ENCODE measurements at places on chromosomes 5 and 9.

DNA sequence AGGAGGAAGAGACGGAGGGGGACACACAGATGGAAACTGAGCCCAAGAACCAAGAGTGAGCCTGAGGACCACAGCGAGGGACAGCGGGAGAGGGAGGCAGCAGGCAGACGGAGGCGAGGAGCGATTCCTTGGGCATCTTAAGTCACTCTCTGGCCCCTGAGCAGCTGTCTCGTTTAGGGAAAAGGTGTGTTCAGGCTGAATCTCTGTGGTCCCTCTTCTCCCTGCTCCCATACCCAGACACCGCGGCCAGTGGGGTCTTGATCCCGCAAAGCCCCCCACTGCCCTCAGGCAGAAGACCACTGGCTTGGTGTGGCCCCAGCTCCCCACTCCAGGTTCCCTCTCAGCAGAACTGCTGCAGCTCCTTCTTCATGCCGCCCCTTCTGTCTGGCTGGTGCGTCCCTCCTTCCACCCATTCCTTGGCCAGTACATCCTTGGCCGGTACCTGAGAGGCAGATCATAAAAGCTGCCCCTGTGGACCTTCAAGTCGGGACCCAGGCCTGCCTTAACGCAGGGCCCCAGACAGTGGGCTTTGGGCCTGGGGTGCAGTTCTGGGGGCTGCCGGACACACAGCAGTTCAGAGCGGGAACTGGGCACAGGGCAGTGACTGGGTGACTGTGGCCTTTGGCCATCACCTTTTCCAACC is 5.8 kb upstream of the RALGDS start:
- no peak for DNase-seq

- peak; percentile 1 for DNase-seq
These were observed 75.6 kb upstream of the VLDLR start for GRCh38 chr9:2545881-2546490.

GRCh38 chr9:109286981-109287380 is 33.9 kb downstream of the EPB41L4B start:
- peak; percentile 61 for DNase-seq

DNA sequence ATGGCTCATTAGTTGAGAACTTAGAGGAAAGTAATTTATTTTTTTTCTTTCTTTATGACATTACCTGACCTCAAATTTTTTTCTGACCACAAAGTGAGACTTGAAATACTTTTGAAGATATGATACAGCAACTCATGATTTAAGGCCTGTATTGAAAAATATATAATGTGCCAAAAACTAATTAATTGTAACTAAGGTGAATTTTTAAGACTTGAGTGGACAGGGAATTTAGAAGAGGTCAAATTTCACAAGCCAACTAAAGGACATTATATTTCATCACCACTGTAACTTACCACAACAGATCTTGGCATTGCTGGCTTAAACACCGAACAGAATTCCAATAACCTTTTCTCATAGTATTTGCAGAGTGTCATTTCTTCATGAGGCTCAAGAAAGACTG is 1.8 kb downstream of the CCNH start:
- DNase-seq = peak; percentile 59

GRCh38 chr5:10559151-10559550 is 4.7 kb upstream of the ANKRD33B start:
- no peak for DNase-seq

DNA sequence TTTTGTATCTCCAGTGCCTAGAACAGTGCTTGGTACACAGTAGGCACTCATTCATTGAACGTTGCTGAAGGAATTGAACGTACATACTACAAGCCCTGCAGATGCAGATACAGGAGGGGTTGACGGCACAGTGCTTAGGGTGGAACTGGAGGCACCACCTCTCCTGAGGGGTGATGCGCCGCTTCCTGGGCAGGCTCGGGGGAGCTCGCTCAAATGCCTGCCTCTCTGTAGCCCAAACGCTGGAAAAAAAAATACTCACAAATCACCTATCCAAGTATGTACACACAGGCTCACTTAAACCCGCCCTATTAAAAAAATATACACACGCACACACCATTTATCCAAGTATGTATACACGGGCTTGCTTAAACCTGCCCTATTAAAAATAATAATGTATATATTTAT is 536 bp upstream of the COMMD10 start:
- DNase-seq = no peak

DNA sequence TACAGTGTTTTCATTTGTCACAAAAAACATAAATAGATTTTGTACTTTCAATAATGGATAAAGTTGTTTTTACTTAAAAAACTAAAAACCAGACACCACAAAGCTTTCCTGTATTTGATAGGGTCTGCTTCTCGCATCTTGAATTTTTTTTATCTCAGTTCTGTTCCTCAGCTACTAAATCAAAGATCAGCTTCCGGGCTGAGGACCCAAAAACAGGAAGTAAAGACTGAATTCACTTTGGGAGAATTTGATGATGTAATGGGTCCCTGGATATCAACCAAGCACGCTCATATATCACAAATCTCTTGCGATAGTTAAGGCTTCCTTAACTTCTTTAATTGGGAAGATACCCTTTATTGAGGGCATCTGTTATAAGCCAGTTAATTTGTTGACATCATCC is 24.1 kb downstream of the ITK start:
- DNase-seq = no peak

- DNase-seq = no peak
These were observed 27.2 kb downstream of the PSD2 start for GRCh38 chr5:139822553-139823425.

- DNase-seq = peak; percentile 50
These were observed 218.6 kb downstream of the PJA2 start for GRCh38 chr5:109191153-109191558.

GRCh38 chr9:35789541-35789940 is 1.9 kb upstream of the NPR2 start:
- no peak for DNase-seq

- no peak for DNase-seq
These were observed 131.0 kb upstream of the TARS1 start for GRCh38 chr5:33309536-33310345.

GRCh38 chr9:117958726-117959125 is 254.5 kb downstream of the TLR4 start:
- no peak for DNase-seq

DNA sequence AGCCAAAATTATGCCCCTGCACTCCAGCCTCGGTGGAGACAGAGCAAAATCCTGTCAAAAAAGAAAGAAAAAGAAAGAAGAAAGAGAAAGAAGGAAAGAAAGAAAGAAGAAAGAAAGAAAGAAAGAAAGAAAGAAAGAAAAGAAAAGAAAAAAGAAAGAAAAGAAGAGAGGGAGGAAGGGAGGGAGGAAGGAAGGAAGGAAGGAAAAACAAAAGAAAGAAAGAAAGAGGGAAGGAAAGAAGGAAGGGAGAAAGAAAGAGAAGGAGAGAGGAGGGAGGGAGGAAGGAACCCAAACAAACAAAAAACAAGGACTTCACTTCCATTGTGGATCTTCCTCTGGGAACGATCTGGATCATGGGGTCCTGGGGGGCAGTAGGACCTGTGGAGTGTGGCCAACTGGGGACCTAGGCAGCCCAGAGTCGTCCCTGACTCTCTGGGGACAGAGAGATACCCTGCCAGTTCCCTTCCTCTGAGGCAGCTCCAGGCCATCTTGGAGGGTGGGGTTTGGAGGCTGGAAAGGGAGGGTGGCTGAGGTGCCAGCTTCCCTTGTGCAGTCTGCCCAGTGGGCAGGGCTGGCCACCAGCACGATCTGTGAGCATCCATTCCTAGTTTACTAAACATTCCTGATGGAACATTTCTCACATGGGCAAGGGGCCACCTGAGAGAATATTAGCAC is 216.8 kb downstream of the PAX5 start:
- DNase-seq = no peak

GRCh38 chr9:91158286-91158685 is 203.4 kb downstream of the AUH start:
- DNase-seq = no peak

- no peak for DNase-seq
These were observed 49.5 kb downstream of the COL5A1 start for GRCh38 chr9:134690946-134691694.

- no peak for DNase-seq
These were observed 17.6 kb downstream of the PDGFRB start for GRCh38 chr5:150137997-150138396.

DNA sequence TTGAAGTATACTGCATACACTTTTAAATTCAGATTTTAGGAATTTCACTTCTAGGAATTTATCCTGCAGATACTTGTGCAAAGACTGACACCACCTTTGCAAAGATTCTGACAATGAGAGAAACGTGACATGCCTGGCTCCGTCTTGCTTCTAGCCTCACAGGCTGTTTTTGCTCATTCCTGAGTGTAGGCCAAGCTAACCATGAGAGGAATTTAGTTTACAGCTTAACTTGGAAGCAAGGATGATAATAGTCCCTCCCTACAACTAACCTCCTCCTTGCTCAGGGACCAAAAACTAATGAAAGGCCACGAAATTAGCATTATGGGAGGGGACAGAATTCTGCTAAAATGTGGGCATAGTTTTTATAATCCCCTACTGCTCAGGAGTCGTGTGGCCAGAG is 31.1 kb downstream of the C5orf22 start:
- DNase-seq = no peak

- no peak for DNase-seq
These were observed 12.2 kb downstream of the ZFP62 start for GRCh38 chr5:180848878-180849277.

- no peak for DNase-seq
These were observed 3.3 kb upstream of the DCTN3 start for GRCh38 chr9:34623374-34624235.

DNA sequence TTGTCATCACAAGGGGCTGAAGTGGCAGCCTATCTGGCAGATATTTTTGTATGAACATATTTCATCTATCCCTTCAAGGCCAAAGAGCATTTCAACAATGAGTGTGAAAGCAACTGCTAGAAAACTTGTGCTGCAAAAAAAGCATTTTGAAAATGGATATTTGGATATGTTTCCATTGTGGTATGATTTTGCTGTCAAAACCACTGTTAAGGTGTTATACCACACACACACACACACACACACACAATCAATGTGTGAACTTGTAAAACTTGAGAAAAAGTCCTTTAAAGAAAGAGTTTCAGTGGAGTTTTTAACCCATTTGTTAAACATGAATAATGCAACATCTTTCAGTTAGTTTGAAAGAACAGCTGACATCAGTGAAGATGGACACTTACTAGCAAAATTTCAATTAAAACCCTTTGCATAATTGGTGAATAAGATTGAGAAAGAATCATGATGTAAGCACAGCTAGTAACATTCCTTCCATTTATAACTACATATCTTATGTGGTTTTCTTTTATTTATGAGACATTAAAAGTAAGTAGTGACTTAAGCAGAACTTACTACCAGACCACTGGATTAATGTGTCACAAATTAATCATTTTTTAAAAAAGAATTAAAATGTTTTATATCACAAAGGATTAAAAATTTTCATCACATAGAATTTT is 182.6 kb upstream of the GNA14 start:
- DNase-seq = no peak

GRCh38 chr5:138635708-138636107 is 60.5 kb upstream of the HSPA9 start:
- DNase-seq = no peak

DNA sequence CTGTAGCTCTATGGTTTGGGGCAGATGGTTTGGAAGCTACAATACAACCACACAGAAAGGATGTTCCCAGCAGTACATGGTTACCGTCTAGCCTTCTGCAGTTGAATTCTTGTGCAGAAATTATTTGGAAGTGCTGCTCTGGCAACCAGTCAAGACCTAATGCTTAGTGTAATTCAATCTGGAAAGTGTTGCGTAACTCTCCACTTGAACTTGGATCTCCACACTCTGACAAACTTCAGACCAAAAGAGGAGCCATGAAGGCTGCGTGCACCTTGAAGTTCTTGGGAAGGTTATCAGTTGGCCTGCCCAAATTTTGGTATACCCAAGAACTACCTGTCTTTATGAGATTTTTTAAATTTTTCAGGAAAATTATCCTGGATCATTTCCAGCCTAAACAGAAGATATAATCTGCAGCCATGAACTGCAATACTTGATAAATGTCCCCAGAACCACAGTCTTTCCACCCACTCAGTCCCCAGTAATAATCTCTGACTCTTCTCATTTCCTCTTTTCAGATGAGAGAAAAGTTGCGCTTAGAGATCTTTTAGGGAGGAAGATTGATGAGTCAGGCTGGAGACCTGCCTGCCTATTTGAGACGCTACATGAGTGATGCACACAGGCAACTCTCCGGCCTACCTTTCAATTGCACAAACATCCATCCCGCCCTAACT is 159.9 kb downstream of the FANCC start:
- DNase-seq = peak; percentile 78

DNA sequence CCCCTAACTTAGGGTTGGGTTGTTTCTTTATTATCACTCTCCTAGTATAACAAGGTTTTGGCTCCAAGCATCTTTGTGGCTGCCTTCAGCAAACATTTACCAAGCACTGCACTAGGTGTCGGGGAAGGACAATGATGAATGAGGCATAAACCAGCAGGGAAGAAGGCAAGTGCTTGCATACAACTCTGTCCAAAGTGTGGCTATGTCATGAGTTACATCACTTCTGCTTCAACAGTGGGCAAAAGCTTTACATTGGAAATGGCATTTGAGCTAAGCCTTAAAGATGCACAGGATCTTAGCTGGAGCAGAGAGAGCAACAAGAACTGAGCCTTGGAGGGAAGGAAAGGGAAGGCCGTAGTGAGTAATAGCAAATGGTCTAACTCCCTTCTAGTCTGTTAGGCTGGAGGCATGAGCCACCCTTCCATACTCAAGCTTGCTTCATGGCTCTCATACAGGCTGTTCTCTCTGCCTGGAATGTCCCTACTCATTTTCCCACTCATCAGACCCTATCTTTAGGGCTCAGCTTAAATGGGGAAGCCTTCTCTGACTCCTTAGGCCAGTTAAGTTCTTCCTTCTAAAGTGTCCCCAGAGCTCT is 121.8 kb downstream of the SEMA6A start:
- DNase-seq = no peak

- no peak for DNase-seq
These were observed 561.3 kb downstream of the PSAT1 start for GRCh38 chr9:78858266-78858665.

DNA sequence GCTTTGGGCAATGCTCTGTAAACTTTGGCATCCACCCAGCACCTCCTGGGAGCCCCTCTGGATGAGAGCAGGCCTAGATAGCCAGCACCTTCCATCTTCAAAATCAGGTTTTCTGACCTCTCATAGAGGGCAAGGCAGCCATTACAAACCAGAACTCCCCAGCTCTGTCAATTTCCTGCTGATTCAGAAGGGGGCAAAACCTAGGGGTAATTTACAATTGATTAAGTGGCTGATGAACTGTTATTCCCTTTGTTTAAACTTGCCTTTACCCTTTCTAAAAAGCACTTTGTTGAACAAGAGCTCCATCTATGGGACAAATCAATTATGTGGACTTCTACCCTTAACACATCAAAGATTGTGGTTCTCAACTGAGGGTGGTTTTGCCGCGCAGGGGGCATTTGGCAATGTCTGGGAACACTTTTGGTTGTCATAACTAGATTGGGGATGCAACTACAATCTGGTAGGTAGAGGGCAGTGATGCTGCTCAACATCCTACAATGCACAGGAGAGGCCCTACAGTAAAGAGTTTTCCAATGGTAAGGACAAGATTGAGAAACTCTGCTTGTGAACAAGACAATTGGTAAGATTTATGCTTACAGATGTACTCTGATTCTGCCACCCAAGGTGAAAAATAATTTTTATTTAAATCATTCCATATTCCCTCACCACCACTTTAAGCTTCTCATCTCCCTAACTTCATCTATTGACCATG is 184.1 kb downstream of the MARCHF11 start:
- DNase-seq = peak; percentile 46

- no peak for DNase-seq
These were observed 159.8 kb upstream of the MVB12B start for GRCh38 chr9:126166866-126167265.

- peak; percentile 8 for DNase-seq
These were observed 162.1 kb downstream of the ARL15 start for GRCh38 chr5:54148067-54148845.
